ENCODE measurements at places on chromosomes 4 and X.

GRCh38 chr4:113560579-113560978 is 201.0 kb downstream of the CAMK2D start:
- no peak for DNase-seq

DNA sequence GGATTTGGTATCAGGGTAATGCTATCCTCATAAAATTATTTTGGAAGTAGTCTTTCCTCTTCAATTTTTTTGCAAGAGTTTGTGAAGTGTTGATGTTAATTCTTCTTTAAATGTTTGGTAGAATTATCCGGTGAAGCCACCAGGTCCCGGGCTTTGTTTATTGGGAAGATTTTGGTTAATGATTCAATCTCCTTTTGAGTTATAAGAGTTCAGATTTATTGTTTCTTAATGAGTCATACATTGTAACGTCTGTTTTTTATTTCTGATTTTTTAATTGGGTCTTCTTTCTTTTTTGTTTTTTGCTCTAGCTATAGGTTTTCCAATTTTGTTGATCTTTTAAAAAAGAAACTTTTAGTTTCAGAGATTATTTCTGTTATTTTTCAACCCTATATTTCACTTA is 412.3 kb downstream of the PDGFC start:
- DNase-seq: no peak

DNA sequence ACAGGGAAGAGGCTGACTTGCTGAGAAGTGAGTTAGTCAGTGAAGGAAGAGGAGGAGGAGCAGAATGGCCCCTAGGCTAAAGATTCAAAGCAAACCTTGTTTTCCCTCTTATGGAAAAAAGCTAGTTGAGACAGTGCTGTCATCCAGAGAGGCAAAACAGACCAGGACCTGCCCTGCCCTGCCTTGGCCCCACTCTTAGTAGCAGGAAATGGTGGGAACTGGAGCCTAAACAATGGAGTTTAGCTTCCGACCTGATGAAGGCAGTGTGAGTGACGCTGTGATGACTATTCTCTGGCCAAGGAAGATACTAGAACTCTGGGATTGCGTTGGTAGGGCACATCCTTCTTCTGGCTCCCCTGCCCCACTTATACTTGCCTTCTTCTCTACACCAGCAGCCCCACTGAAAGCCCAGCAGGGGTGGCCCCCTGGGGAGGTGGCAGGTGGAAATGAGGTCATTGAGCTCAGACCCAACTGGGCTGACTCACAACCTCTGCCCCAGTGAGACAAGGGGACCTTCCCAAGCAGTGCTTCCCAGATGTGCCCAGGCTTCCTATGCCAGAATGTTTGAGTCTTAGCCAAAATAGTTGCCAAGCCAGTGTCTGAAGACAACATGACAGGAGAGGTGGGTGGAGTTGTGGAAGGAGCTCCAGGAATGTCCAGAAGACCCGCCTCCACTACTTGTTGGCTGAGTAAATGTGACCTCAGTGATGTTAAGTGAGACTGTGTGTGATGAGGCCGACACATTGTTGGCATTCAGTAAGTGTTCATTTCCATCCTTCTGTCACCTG is 38.8 kb downstream of the MSN start:
- DNase-seq: no peak

- no peak for DNase-seq
Measured at GRCh38 chr4:177308125-177308524, 1.5 kb upstream of the NEIL3 start.

- no peak for DNase-seq
Measured at GRCh38 chr4:114163051-114163450, 183.6 kb upstream of the ARSJ start.

GRCh38 chr4:150986085-150986484 is 29.0 kb downstream of the LRBA start:
- no peak for DNase-seq

GRCh38 chr4:167218022-167218608 is 16.2 kb downstream of the SPOCK3 start:
- DNase-seq: no peak

DNA sequence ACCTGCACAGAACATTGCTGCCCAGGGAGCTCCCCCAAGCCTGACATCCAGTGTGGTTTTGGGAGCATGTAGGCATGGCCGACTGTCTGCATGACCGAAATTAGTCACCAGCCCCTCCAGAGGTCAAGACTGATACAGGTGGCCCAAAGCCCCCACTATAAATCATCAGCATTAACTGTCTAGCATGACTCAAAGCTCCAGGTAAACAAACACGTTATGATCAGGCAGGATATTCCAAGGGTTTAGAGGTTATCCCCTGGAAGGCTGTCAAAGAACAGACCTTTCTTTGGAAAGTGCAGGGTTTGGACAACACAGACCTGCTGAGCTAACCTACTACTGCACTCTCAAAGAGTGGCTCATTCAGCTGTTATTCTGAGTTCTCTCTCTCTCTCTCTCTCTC is 2.1 kb upstream of the FAM9A start:
- no peak for DNase-seq

DNA sequence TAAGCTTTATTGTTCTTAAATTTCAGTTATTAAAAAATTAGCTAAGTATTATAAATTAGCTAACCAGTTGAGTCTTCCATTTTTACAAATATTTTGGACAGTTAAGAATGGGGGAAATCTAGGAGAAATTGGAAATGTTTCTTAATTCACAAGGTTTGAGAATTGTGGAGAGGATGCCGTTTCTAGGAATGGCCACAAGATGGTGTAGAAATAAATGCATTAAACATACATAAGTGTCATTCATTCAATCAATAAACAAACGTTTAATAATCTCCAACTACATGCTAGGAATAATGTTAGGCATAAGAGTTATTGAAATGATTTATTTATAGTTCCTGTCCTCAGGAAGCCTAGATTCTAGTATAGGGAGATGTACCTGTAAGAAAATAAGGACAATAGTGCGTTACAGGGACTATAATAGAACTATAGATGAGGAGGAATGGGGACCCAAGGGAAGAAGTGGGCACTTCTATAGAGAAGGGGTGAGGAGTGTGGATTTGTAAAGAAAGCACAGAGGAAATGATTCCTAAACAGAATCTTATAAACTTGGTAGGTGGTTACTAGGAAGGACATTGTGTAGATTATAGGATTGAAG is 195.7 kb upstream of the ANK2 start:
- DNase-seq: no peak

- no peak for DNase-seq
Measured at GRCh38 chr4:176209535-176209934, 14.2 kb upstream of the SPATA4 start.

DNA sequence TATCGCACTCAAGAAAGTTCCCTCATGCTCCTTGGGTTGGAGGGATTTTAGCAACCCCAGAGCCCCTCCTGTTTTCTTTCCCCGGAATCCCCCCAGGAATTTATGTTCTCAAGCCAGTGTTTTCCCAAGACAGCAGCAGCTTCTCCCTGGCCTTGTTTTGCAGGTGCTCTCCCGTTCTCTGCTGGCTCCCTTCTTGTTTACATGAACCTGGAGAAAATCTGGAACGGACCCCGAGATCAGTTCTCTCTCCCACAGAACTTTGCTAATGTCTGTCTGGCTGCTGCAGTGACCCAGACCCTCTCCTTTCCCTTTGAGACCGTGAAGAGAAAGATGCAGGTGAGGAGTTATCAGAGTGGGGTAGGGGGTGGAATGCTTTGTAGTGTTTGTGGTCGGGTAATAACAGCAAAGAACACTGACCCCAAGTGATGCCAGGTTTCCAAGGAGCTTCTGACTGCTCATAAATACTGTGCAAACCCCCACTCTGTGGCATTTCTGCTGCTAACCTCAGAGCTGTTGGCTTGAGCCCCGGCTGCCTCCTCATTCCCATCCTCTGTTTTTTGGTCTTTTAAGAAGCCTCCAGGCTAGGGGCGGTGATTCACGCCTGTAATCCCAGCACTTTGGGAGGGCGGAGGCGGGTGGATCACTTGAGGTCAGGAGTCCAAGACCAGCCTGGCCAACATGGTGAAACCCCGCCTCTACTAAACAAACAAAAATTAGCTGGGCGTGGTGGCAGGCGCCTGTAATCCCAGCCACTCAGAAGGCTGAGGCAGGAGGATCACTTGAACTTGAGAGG is 11.1 kb downstream of the SLC25A43 start:
- DNase-seq: no peak

GRCh38 chr4:139904406-139904805 is 238.8 kb downstream of the MGST2 start:
- no peak for DNase-seq

GRCh38 chrX:97863261-97863660 is 979.6 kb downstream of the RPA4 start:
- DNase-seq: no peak

GRCh38 chrX:22575161-22575845 is 302.6 kb downstream of the CBLL2 start:
- DNase-seq: no peak

- no peak for DNase-seq
Measured at GRCh38 chr4:104986306-104986705, 160.4 kb upstream of the TET2 start.

DNA sequence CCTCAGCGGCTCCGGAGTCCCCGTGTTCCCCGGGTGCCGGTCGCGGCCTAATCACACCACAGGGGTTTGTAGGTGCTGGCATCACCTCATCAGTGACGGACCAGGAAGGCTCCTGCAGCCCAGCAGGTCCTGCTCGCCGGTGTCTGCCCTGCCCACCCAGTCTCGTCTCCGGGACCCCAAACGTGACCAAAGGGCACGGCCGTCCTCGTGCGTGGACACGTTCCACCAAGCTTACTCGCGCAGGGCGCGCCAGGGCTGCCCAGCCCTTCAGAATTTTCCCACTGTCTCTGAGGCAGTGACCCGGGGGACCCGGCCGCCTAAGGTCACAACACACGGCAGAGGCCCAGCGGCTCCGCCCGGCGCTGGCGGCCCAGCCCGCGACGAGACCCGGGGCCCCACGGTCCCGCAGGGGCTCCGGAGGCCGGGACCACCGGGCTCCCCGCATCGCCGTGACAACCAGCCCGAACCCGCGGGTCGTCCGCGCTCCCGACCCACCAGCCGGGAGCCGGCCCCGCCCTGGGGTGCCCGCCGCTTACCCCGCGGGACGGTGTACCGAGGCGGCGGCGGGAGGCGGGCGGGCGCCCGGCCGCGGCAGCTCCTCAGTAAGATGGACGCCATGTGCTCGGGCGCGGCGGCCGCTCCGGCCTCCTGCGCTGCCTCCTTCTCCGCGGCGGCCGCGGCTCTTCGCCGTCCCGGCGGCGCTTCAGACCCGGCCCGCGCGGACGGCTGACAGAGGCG is 454 bp downstream of the LETM1 start:
- no peak for DNase-seq

GRCh38 chr4:5069901-5070300 is 18.6 kb downstream of the STK32B start:
- DNase-seq: no peak

- DNase-seq: no peak
Measured at GRCh38 chrX:86507331-86507730, 359.1 kb downstream of the DACH2 start.

DNA sequence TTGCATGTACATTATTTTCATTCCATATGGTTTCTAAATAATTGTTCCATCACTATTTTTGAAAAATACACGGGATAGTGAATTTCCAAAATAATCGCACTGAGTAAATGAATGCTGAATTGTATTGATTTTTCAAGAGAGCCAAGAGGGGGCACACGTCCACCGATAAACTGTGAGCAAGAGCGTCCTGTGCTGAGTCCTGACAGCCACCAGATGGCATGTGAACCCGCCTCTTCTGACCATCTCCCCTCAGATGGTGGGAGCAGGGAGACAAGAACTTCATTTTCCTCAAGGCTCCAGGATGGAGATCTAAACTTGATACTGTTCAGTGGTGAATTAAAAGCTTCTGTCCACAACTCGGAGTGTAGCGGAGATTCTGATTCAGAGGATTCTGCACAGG is 30.6 kb upstream of the IL9R start:
- no peak for DNase-seq

DNA sequence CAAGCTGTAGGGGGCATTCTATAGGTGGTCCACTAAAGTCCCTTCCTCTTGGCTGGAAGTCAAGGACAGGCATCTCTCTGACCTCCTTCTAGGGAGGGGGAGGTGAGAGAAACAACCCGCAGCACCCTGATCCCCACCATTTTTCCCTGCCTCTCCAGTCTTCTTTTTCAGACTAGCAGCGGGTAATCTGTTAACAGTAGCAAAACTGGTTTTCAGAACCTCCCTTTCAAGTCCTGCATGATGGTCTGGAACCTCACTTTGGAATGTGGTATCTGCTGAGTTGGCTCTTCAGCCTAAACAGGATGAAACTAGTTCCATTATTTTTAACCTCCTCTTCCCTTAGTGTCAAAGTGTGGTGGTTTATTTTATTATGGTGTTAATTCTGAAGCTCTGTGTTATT is 196.0 kb downstream of the NWD2 start:
- DNase-seq: no peak

DNA sequence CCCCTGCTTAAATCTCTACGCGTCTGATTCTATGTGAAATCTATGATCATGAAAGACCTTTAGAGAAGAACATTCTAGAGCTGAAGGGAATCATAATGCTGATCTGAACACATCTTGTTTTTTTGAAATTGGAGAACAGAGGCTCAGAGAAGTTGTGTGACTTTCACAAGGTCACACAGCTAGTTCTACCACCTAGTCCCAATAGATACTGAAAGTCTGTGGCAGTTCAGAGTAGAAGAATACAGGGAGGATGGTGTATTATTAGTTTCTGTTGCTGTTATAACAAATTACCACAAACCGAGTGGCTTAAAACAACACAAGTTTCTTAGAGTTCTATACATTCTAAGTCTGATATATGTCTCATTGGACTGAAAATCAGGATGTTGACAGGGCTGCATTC is 14.5 kb downstream of the CYP2U1 start:
- no peak for DNase-seq

DNA sequence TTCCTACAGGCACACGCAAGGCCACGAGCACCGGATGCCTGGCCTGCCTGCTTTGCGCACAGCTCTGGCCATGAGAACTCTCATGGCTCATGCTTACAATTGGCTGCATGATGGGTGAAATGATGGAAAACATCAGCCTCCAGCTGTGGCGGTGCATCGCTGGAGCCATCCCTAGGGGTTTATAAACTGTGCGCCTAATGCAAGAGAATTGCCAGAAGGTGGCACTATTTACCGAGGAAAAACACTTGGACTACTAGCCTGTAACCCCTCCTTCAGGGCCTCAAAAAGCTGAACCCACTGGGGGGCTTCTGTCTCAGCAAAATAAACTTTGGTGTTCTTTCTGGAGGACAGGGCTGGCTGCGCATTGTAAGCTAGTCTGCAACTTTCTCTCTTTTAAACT is 51.9 kb downstream of the PHKA2 start:
- DNase-seq: no peak

DNA sequence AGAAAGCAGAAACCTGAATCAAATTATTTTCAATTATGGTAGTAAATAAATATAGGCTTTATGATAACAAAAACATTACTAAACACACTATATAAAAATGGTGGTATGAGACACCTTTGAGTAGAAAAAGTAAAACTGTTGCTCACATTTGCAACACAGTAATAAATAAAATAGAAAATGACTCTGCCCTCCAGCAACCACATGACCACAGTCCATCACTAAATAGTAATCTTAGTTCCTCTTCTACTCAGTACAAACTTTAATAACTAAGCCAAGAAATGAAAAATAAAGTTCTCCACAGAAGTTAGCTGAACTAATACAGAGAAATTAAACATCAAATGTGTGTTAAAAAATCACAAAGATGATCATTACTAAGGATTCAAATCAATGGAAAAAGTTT is 108.5 kb downstream of the ADGRA3 start:
- DNase-seq: no peak

GRCh38 chr4:170446782-170447181 is 357.0 kb upstream of the AADAT start:
- no peak for DNase-seq

- no peak for DNase-seq
Measured at GRCh38 chrX:18461431-18461830, 36.0 kb downstream of the CDKL5 start.

- no peak for DNase-seq
Measured at GRCh38 chrX:150446151-150446550, 83.0 kb downstream of the MAMLD1 start.

- DNase-seq: no peak
Measured at GRCh38 chr4:110778521-110778920, 155.6 kb upstream of the PITX2 start.
